CD14-positive monocyte (primary cell): ENCODE measurements at places on chromosomes 6 and 20. TPM values are rescaled to one million over a fixed set of nuclear protein-coding genes. Genes with fewer than 3 reads are reported as not detected.

DNA sequence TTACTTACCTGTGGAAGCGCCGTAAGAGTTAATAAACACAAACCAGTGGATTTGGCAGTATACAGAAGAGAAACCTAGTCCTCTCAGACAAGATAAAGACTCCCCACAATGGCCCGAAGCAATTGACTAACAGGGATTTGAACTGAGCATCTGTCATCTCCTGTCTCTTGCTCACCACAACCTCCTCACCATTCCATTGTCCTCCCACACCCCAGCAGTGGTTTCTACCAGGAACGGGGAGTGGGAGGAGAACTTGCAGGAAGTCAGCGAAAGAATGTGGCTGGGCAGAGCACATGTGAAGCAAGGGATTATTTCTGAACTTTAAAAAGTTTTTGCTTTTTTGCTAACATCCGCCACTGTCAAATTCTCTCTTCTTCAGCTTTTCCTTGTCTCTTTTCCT is 24.6 kb upstream of the TAAR1 start:
- H3K4me1 ChIP-seq = peaks cover 11% of the 10 kb centered on the region
- H3K27me3 ChIP-seq = no peaks in the 10 kb centered on the region
- no peak overlapping the region for H3K27ac ChIP-seq
- peaks cover 30% of the 10 kb centered on the region for H3K36me3 ChIP-seq
- DNase-seq = no peak
- H3K4me3 ChIP-seq = no peak overlapping the region

DNA sequence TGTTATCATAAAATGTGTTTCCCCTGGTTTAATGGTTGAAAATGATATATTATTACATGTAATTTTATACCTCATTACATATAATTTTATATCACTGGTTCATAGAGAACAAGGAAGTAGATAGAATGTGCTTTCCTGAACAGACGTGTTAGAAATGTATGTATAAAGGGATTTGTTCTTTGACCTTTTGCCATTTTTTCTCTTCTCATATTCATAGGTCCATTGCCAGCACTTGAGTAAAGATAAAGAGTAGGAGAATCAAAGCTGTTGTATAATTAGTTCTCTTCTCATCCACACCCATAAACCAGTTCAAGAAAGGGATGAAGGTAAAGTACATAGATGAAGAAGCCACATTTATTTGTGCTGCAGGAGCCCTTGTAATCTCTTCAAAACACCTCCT is 46.7 kb downstream of the RNF217 start:
- peaks cover 10% of the 10 kb centered on the region for H3K4me1 ChIP-seq
- no peak for DNase-seq
- no peaks in the 10 kb centered on the region for H3K36me3 ChIP-seq
- no peak overlapping the region for H3K27ac ChIP-seq
- H3K27me3 ChIP-seq = no peaks in the 10 kb centered on the region

- no peaks in the 10 kb centered on the region for H3K36me3 ChIP-seq
- H3K27me3 ChIP-seq = no peaks in the 10 kb centered on the region
- no peak overlapping the region for H3K27ac ChIP-seq
- no peaks in the 10 kb centered on the region for H3K4me1 ChIP-seq
These were observed 303.0 kb downstream of the PAX1 start for GRCh38 chr20:22008456-22008855.

DNA sequence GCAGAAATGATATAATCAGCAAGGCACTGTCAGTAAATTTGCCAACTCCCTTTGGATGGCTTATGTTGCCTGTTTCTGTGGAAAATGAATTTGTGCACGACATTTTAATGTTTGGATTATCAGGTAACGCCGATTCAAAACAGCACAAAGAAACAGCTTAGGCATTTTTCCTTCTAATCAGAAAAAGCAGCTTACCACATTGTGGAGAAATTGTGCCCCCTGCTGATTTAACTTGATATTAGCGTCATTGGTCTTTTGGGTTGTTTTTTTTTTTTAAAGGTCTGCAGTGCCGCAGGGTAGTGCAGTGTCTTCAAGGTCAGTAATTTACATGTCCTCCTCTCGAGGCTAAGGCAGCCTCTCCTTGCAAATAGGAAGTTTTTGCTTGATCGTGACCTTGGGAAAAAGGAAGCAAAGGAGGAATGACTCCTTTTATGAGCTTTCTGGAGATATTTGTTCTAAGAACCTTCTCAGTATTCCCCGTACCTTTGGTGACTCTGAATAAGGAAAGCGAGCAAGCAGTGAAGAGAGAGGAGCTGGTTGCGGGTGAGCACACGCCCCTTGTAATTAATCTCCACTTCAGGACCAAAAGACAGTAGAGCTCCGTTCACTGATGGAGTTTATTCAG is 79.1 kb downstream of the ELOVL4 start:
- no peaks in the 10 kb centered on the region for H3K27me3 ChIP-seq
- H3K4me3 ChIP-seq = no peak overlapping the region
- no peaks in the 10 kb centered on the region for H3K36me3 ChIP-seq
- peaks cover 18% of the 10 kb centered on the region for H3K4me1 ChIP-seq
- H3K27ac ChIP-seq = no peak overlapping the region

DNA sequence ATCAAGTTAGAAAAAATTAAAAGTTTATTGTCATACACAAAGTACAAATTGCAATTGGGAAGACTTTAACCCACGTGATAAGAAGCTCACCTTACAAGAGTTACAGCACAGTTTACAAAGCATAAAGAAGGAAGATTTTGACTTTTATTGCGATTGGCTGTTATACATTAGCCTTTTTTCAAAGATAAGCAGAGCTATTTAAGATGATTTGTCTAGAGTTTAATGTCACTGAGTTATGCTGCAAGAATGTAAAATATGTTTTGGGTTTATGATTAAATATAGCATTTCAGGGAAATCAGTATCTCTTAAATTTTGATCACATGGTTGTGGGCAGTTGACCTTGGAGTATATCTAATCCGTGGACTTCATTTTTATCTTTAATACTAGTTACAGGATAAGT is 664.2 kb upstream of the PTCHD4 start:
- no peak overlapping the region for H3K27ac ChIP-seq
- H3K27me3 ChIP-seq = no peaks in the 10 kb centered on the region
- H3K4me3 ChIP-seq = no peak overlapping the region
- no peaks in the 10 kb centered on the region for H3K36me3 ChIP-seq

VARS2 gene
- 13.2 and 15.5 TPM in 2 replicates for polyA plus RNA-seq

GRCh38 chr20:44448753-44449546 is 26.7 kb upstream of the TTPAL start:
- H3K27ac ChIP-seq = no peak overlapping the region
- H3K4me1 ChIP-seq = no peaks in the 10 kb centered on the region
- DNase-seq = peak; percentile 11

SLC12A5 gene
- not detected in 2 replicates for polyA plus RNA-seq

DNA sequence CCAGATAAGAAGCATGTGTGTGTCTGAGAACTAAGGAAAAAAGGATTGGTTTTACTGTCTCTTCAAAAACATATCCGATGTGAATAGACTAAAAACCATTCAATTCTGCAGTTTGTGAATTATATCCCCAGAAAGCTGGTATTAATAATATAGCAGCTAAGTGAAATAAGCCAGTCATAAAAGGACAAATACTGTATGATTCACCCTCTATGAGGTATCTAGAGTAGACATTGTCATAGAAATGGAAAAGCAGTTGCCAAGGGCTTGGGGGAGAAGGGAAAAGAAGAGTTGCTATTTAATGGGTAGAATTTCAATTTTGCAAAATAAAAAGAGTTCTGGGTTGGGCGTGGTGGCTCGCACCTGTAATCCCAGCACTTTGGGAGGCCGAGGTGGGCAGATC is 137.5 kb downstream of the ATXN1 start:
- no peak overlapping the region for H3K4me3 ChIP-seq
- no peaks in the 10 kb centered on the region for H3K36me3 ChIP-seq
- H3K4me1 ChIP-seq = peaks cover 14% of the 10 kb centered on the region
- H3K27ac ChIP-seq = no peak overlapping the region
- DNase-seq = no peak

GRCh38 chr6:166057431-166057830 is 110.2 kb downstream of the TBXT start:
- H3K36me3 ChIP-seq = no peaks in the 10 kb centered on the region
- no peaks in the 10 kb centered on the region for H3K4me1 ChIP-seq

- H3K4me1 ChIP-seq = peaks cover 100% of the 10 kb centered on the region
- no peak overlapping the region for H3K4me3 ChIP-seq
- DNase-seq = peak; percentile 81
- H3K27ac ChIP-seq = peak overlapping the region; percentile 95
These were observed 8.9 kb downstream of the TREM1 start for GRCh38 chr6:41277605-41278004.

GRCh38 chr20:46610145-46610544 is 41.1 kb downstream of the SLC13A3 start:
- no peaks in the 10 kb centered on the region for H3K36me3 ChIP-seq
- H3K4me3 ChIP-seq = no peak overlapping the region
- H3K27me3 ChIP-seq = no peaks in the 10 kb centered on the region
- DNase-seq = no peak
- H3K4me1 ChIP-seq = no peaks in the 10 kb centered on the region
- H3K27ac ChIP-seq = no peak overlapping the region

- no peak overlapping the region for H3K4me3 ChIP-seq
- no peaks in the 10 kb centered on the region for H3K27me3 ChIP-seq
- H3K36me3 ChIP-seq = peaks cover 80% of the 10 kb centered on the region
- peaks cover 56% of the 10 kb centered on the region for H3K4me1 ChIP-seq
- no peak for DNase-seq
These were observed 2.4 kb downstream of the B3GALT4 start for GRCh38 chr6:33279257-33279695.

DNA sequence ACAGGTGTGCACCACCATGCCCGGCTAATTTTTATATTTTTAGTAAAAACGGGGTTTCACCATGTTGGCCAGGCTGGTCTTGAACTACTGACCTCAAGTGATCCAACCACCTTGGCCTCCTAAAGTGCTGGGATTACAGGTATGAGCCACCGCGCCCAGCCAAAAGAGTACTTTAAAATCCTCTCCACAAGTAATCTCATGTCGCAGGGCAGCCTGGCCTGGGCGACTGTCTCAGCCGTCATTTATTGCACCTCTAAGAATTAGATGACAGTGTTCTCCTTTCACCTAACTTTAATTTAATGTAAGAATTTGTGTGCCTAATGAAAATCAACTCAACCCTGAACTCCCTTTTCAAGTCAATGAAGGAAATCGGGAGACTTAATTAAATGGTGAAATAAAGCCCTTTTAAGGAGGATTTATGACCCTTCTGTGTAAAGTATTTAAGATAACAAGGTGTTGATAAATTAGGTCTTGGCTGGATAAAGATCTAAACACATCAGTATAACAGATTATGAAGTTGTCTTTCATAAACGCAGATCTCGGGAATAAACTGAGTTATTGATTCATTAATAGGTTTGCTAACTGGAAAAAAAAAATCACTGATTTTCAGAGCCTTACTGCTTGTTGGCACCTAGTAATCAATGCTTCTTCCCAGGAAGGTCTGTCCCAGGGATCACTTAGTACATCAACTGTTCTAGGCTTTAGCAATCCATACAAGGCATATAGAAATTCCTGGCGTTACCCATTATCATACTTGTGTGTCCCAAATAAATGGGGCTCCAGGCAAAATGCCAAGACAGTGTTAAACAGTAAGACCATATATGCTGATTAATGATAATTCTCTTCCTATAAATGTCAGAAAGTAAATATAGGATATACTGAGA is 209.3 kb downstream of the GMDS start:
- H3K4me3 ChIP-seq = no peak overlapping the region
- no peak for DNase-seq
- H3K27ac ChIP-seq = no peak overlapping the region
- no peaks in the 10 kb centered on the region for H3K4me1 ChIP-seq
- no peaks in the 10 kb centered on the region for H3K27me3 ChIP-seq

DNA sequence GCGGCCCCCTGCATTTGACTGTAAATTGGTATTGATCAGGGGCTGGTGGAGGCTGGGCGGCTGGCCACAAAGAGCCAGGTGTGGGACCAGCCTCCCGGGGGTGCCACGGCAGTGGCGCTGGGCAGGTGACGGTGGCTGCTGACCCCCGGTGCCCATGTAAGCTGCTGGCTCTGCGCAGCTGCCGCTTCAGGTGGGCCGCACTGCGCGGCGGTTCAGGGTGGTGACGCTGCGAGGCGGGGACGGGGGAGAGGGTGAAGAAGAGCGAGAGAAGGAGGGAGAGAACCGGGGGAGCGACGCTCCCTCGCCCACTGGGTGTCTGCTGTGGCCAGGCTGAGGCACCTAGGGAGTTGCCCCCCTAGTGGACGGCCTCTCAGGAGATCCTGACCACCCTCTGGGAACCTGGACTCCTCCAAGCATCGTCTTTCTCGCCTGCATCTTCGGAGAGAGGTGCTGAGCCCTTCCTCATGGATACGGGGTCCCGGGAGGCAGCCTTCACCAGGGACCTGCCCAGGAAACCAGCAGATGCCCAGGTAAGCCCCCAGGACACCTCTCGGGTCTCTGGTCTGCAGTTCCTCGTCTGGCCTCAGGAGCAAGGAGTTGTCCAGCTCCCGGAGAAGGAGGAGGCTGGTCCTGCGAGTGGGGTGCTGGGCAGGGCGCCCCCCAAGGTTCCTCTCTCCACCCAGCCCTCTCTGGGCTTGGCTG is 77.5 kb upstream of the GATA5 start:
- no peak for DNase-seq
- H3K27me3 ChIP-seq = peaks cover 17% of the 10 kb centered on the region
- no peak overlapping the region for H3K4me3 ChIP-seq
- H3K36me3 ChIP-seq = no peaks in the 10 kb centered on the region
- peaks cover 8% of the 10 kb centered on the region for H3K4me1 ChIP-seq
- H3K27ac ChIP-seq = no peak overlapping the region

EFCAB8 gene
- not detected for polyA plus RNA-seq

- H3K27me3 ChIP-seq = no peaks in the 10 kb centered on the region
- H3K4me1 ChIP-seq = no peaks in the 10 kb centered on the region
- no peak overlapping the region for H3K4me3 ChIP-seq
- H3K27ac ChIP-seq = no peak overlapping the region
- DNase-seq = no peak
These were observed 172.9 kb downstream of the FNDC1 start for GRCh38 chr6:159342146-159342545.

- H3K27ac ChIP-seq = no peak overlapping the region
- H3K4me3 ChIP-seq = no peak overlapping the region
- DNase-seq = no peak
- H3K27me3 ChIP-seq = peaks cover 91% of the 10 kb centered on the region
- peaks cover 11% of the 10 kb centered on the region for H3K4me1 ChIP-seq
- no peaks in the 10 kb centered on the region for H3K36me3 ChIP-seq
These were observed 1.1 kb upstream of the BHLHE23 start for GRCh38 chr20:63007646-63008488.

GRCh38 chr6:164099269-164099865 is 684.8 kb downstream of the QKI start:
- H3K27ac ChIP-seq = no peak overlapping the region
- H3K4me3 ChIP-seq = no peak overlapping the region
- no peaks in the 10 kb centered on the region for H3K4me1 ChIP-seq
- H3K27me3 ChIP-seq = no peaks in the 10 kb centered on the region

MROH8 gene
- 0.52 TPM for polyA plus RNA-seq

LPIN3 gene
- not detected for polyA plus RNA-seq
